Stimulated activated CD4-positive, alpha-beta T cell treated with anti-CD3 and anti-CD28 coated beads, Interleukin-1b, Interleukin-23, amount 100 ng/mL, for 24 hours (primary cell): ENCODE measurements at places on chromosomes 4 and X.

DNA sequence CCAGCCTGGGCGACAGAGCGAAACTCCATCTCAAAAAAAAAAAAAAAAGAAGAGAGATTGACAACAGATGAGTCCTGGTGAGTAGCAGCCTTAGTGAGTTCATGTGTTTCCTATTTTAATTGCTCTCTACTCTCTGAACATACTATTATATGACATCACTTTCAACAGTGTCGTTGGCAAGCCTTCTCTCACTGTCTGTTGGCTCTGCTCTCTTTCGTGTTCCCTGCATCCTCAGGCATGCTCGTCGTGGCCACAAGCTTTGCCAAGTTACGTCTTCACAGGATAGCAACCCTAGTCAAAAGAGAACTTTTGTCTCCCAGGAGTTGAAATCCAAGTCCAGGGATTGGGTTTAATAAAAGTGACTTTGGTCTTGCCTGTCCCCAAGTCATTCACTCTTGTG, 117.1 kb upstream of the EGFL6 start:
- DNase-seq: no peak

DNA sequence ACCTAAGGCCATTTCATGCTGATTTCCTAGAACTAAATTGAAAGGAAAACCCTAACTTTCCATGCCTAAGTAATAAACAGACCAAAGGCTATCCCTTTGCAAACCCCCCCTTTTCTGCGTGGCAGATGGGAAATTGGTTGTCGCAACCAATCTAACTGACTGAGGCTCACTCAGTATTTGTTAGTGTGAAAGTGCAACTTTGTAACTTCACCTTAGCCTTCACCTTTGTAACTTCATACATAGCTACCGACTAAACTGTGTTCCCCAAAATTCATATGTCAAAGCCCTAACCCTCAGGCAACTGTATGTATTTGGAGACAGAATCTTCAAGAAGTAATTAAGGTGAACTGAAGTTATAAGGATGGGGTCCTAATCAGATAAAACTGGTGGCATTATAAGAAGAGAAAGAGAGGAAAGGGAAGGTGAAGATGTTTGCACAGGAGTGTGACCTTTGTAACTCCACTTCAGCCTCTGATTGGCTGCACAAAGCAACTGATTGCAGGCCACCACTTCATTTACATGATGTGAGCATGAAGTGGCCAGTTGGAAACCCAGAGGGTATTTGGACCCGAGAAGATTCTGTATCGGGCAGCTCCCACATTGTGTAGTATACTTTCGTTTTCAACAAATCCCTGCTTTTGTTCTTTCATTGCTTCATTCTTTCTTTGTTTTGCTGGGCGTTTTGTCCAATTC, 4.9 kb upstream of the TMEM33 start:
- no peak for DNase-seq

DNA sequence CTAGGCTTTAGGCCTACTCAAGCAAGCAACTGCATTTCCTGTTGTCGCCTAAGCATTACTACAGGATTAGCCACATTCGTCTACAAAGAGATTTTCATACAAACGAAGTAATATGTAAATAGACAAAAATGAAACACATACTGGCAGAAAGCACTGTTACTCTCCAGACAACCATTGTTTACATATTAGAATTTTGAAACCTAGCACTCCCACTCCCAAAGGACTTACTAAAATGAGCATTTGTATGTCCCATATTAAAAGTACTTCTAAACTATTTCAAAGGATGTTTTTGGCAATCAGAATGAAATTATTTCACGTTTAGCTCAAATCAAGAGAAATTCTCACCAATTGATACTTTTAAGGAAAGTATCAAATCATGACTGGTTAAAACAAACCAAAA, 570.8 kb downstream of the PRR32 start:
- DNase-seq: no peak

GRCh38 chr4:155559915-155560314, 106.7 kb upstream of the GUCY1A1 start:
- DNase-seq: no peak

GRCh38 chrX:55005256-55005655, 5.1 kb downstream of the APEX2 start:
- no peak for DNase-seq

DNA sequence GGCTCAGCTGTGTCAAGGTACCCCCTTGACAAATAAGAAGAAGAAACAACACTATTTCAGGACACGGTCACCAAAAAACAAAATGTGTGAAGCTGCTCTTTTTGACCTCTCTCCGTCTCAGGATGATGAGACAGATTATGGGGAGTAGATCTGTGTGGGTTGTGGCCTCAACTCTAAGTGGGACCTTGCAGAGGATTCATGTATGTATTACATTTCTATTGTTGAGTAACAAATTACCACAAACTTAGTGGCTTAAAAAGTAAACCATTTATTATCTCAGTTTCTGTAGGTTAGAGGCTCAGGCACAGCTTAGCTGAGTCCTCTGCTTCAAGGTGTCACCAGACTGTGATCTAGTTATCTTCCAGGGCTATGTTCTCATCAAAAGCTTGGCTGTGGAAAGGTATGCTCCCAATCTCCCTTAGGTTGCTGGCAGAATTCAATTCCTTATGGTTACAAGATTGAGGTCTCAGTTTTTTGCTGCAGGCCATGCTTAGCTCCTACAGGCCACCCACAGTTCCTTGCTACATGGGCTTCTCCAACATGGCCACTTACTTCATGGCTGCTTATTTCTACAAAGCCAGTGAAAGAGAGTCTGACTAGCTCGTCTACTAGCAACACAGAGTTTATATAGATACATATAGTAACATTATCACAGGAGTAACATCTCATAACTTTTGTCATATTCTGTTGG, 28.1 kb downstream of the DGKK start:
- no peak for DNase-seq

DNA sequence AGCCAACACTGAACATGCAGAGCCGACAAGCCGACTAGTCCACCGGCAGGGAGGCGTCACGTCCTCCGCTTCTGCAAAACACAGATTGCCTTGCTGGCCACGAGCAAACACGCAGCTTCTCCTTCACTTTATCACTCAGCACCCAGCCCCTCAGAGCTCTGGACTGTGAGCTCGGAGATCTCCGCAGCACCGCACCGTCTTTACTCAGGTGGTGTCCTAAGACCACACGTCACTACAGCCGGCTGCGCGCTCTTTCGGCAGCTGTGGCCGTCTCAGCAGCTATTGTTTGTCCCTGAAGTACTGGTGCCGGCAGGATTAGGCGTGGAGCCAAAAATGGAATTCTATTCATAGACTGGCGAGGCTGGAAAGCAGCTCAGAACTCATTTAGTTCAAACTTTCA, 72.0 kb downstream of the FAT1 start:
- no peak for DNase-seq
